Activated CD4-positive, alpha-beta T cell treated with anti-CD3 and anti-CD28 coated beads, Interleukin-2, amount 50 U/mL, for 1 hour (primary cell): ENCODE measurements at places on chromosomes 2 and 18.

- DNase-seq, result no peak
Measured at GRCh38 chr2:142306131-142306530, 175.3 kb upstream of the LRP1B start.

DNA sequence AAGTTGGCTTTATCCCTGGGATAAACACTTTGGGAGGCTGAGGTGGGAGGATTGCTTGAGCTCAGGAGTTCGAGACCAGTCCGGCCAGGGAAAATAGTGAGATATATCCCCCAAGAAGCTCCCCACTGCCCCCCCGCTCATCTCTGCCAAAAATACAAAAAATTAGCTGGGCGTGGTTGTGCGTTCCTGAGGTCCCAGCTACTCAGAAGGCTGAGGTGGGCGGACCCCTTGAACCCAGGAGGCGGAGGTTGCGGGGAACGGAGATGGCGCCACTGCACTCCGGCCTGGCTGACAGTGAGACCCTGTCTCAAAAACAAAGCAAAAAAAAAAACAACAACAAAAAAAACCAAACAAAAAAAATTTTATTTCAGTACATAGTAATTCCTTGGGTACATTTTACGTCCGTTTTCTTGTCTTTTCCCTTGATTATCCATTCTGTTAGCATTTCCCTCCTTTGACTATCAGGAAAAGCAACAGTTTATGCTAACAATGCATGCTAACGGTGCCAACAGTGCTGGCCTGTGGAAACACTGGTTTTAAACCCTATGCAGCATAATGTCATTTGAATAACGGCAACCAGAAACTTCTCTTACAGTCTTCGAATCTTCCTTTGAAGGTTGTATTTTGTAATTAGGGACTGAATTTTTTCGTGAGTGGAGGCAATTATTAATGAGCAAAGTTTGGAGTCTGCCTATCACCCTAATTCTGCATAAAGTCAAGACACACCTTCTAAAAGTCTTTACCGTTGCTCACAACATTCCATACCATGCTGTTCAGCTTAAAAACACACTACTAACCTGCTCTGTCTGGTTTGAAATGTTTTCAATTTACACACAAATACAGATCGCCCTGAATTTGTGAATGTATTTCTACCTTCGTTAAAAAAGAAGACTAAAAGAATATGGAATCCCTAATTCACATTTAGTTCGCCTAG lies 721 bp upstream of the MIB1 start:
- DNase-seq, result no peak

DNA sequence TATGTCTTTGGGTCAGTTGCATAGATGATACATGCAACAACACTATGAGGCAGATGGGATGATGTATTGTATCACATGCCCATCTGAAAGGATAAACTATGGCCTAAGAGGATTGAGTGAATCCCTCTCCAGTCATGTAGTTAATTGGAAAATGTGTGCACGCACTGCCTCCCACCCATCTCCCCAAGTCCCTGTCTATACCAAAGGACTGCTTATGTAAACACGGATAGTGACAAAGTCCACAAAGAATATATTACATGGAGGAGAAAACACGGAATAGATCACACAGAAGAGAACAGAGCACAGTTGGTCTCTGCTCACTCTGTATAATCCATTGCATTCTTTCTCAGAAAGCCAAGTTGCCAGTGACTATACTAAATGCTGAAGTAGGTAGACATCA lies 82.4 kb downstream of the NCKAP5 start:
- DNase-seq, result no peak

- DNase-seq, result no peak
Measured at GRCh38 chr2:137208431-137208891, 443.1 kb downstream of the THSD7B start.

- DNase-seq, result no peak
Measured at GRCh38 chr2:191026377-191026776, 12.4 kb upstream of the STAT1 start.

- DNase-seq, result no peak
Measured at GRCh38 chr2:11212645-11213044, 57.4 kb downstream of the SLC66A3 start.

- no peak for DNase-seq
Measured at GRCh38 chr18:35289293-35289692, 736 bp downstream of the ZSCAN30 start.

DNA sequence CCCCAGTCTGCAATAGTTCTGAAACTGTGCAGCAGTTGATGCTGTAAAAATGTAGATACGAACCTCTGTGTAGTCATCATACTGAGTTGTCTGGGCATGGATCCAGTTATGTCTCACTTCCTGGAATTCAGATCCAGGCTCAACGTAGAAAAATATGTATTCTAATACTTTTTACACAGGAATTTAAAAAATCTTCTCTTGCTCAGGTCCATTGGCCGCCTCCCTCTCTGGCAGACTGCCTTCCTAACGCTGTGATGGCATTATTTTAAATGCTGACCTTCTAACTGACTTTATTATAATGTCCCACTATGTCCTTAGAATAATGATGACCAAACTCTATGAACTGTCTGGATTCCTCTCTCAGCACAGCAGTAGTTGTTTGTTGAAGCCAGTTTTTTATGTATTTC lies 119.6 kb downstream of the FEZ2 start:
- DNase-seq, result no peak

- DNase-seq, result no peak
Measured at GRCh38 chr18:76752400-76752799, 70.0 kb upstream of the ZNF236 start.

DNA sequence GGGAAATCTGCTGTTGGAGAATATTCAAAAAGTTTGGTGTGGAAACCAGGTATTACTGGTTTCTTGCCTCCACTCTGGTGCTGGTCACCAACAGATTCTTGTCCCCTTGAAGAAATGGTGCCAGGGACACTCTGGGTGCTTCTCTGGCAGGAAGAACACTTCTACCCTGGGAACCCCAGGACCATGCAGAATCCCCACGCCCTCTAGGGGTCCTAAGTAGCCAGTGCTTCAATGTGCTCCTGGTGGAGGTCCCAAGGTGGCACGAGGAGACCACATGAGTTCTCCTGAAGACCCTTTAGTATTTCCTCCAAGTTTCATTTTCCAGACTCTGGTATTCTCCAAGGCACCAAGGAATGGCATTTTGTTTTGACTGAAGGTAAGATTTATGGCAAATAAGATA lies 380.6 kb downstream of the TSN start:
- DNase-seq, result no peak

DNA sequence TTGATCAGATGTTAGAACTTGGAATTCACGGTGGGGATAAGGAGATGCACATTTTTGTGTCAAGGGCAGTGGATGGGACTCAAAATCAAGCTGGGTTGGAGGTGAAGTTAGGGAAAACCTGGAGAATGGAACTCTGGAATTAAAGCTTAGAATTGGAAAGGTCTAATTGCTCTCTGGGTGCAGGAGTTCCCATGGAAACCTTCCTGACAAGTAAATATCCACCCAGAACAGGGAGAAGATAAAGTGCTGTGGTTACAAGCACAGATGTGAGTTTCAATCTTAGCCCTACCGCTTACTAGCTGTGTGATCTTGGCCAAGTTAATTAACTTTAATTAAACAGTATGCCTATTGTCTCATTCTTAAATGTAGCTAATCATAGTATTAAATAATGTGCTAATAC lies 71.3 kb upstream of the TCF7L1 start:
- no peak for DNase-seq

GRCh38 chr2:31058096-31059035 lies 79.9 kb downstream of the GALNT14 start:
- no peak for DNase-seq
